ENCODE measurements at places on chromosomes 1 and 21. TPM values are rescaled to one million over a fixed set of nuclear protein-coding genes. Genes with fewer than 3 reads are reported as not detected.

RIT1 gene
- 67.0 TPM for total RNA-seq

GJA8 gene
- total RNA-seq = not detected

GRCh38 chr1:220189750-220190347, 82.4 kb downstream of the RAB3GAP2 start:
- peaks cover 74% of the 10 kb centered on the region for H3K36me3 ChIP-seq
- no peak overlapping the region for H3K4me3 ChIP-seq
- H3K27ac ChIP-seq = no peak overlapping the region
- H3K4me1 ChIP-seq = no peaks in the 10 kb centered on the region

- H3K36me3 ChIP-seq = peaks cover 56% of the 10 kb centered on the region
- H3K27me3 ChIP-seq = no peaks in the 10 kb centered on the region
Measured at GRCh38 chr1:53049574-53049967, 12.4 kb upstream of the PODN start.
